Inflammatory macrophage (primary cell): ENCODE measurements at places on chromosomes 5 and 9.

DNA sequence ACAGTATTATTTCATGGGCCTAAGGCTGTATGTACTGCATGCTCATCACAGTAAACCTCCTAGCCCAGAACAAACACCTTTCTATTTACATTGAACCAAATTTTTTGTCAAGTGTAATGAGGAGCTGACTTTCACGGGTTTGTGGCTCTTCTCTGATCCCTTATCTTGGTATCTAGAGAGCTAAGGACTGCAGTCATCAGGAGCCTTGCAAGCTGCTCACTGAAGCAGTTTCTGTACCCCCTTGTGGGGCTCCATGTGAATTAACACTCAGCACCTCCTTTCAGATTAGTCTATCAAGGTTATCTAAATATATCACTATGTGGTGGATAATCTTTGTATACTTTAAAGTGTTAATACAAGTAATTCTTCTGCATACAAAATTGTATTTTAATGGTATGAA lies 108.2 kb downstream of the AUH start:
- DNase-seq, result no peak

GRCh38 chr5:161085056-161085455 lies 233.0 kb upstream of the ATP10B start:
- DNase-seq, result no peak

DNA sequence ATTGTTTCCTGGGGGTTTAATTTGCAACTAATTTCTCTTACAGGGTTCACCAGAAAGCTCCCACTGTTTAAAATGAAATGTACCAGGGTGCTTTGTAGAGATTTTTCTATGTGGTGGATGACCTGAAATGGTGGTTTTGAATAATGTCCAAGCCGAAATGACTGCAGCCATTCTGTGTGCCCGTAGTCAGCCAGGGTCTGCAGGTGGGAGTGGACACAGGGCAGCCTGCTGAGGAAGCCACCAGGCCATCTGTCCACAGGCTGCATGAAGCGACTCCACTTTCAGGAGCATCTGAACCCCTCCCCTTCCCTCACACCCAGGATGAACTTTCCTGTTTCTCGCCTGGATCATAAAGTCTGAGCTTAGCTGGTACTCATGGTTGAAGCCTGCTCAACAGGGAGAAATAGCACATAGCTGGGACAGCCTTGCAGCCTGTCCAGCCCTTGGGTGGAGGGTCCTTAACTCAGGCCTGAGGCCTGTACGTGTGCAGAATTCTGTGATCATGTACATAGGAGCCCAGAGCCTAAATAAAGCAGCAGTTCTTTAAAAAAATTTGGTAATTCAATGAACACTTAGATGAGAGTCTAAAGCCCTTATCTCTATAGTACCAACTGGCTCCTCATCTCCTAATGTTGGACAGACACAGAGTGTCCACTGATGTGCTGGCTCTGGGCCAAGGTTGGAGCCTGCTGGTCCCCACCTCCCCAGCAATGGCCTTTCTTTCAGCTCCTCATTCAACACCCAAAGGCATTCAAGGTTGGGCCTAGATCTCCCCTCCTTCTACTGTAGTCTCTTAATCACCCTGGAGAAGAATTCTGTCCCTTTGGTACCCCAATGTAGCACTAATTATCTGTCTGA lies 72.8 kb downstream of the SHB start:
- no peak for DNase-seq

DNA sequence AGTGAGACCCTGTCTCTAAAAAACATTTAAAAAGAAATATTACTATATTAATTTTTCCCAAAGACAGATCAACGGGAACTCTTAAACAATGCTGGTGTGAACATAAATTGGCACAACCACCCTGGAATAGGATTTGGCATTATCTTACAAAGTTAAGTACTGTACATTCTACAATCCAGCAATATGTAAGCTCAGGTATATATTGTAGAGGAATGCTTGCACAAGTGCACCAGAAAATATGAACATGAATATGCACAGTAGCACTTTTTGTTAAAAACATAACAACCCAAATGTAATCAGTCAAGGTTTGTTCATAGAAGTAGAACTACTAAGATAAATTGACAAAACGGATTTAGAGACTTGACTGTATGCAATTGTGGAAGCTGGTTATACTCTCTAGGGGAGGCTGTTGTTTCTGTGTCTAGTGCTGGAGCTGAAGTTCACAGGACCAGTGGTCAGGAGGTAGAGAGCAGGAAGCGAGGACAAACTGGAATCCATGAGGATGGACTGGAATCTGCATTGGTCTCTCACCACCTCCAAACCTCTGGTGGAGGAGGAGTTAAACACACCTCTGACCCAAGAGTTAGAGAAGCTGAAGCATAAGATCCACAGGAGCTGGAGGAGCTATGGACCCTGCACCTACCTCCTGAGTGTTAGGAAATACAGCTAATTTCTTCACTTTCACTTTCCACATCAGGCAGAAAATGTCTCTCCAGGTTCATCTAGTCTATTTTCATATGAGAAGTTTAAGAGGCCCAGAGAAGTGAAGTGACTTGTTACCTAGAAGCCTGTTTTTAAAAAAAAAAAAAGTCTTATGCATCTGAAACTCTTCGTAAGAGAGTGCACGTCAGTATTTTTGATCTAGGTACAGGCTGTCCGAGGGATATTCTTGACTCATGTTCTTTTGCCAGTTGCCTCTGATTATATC lies 20.3 kb upstream of the RIC1 start:
- DNase-seq, result peak; percentile 9

- no peak for DNase-seq
Measured at GRCh38 chr5:65823845-65824445, 101.9 kb downstream of the NLN start.

- no peak for DNase-seq
Measured at GRCh38 chr9:125153712-125154367, 10.5 kb upstream of the SCAI start.

DNA sequence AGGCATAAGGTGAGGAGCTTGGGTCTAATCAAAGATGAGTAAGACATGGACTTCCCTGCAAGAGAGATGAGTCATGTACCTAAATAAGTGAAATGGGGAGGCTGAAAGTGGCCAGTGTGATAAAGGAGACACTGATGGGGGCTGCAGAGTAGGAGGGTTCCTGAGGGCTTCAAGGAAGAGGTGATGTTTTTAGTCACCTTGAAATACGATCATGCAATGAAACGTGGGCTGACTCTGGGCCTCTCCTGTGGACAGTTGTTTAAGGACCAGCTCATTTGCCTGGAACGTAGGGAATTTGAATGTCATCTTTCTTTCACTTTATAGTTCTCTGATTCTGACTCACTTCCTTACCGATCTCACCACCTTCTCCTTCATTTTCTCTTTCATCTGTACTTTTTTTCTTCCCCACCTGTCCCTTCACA lies 49.6 kb upstream of the CPLX2 start:
- DNase-seq, result no peak

DNA sequence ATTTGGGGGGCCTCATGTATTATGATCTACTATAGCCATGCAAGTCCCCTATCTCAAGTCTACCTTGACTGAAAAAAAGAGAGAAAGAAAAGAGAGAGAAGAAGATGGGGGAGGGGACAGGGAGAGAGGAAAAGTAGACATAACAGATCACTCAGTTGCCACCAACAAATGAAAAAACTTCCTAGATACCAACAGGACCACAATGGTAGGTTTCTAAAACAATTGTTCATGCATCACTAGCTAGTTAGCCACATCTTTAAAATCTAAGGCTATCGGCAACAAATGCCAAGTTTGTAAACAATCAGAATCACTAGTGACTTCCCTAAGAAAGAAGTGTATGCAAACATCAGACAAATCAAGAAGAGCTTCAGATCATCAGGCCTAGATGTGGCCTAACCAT lies 328.2 kb downstream of the BNC2 start:
- DNase-seq, result no peak

- no peak for DNase-seq
Measured at GRCh38 chr9:124390794-124391658, 24.2 kb downstream of the PSMB7 start.

DNA sequence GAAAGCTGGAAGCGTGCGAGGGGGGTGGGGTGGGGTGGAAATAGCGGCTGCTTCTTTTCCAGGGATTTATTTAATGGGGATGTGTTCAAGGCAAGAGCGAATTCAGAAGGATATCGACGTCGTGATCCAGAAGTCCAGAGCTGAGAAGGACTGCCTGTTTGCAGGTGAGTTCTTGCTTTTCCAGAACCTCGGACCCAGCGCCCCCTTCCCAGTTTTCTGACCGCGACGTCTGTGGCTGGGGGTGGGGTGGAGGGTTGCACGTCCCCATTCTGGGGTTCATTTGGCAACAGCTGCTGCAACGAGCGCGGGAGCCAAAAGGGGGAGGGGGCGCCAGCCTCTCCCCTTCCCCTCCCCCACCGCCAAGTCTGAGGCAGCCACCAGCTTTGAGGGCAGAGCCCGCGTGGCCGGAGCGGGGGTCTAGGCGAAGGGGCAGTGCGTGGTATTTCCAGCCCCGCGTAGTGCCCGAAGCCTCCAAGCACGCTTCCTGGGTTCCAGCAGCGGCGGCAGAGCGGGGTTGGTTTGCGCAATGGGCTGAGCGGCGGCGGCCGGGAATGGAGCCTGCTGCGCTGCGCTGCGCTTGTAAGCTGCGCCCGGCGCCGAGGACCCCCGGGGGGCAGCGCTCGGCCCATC lies 701 bp downstream of the PARP8 start:
- peak; percentile 60 for DNase-seq

DNA sequence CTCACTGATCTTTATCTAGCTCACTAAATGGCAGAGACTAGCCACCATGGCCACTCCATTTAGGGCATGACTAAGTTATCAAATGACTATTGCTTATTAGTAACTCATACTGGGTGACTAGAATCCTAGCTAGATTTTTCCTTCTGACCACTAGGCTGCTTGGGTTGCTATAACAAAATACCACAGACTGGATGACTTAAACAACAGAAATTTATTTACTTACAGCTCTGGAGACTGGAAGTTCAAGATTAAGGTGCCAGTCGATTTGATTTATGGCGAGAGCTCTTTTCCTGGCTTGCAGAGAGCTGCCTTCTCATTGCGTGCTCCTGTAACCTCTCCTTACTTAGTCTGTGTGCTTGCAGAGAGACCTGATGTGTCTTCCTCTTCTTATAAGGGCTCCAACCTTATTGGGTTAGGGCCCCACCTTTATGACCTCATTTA lies 55.0 kb upstream of the APC start:
- no peak for DNase-seq

GRCh38 chr5:125603321-125603720 lies 819.9 kb upstream of the GRAMD2B start:
- no peak for DNase-seq

GRCh38 chr9:108150736-108151586 lies 661.4 kb upstream of the KLF4 start:
- peak; percentile 42 for DNase-seq

- no peak for DNase-seq
Measured at GRCh38 chr5:38157024-38157423, 101.3 kb upstream of the EGFLAM start.

- peak; percentile 41 for DNase-seq
Measured at GRCh38 chr9:129752900-129753729, at the start of gene PTGES. TSS of gene PTGES (minus strand) at chr9:129753042. CDS start at chr9:129753012, 30 bp downstream.

- peak; percentile 28 for DNase-seq
Measured at GRCh38 chr9:129834489-129835127, 467 bp downstream of the C9orf78 start.

GRCh38 chr5:178381921-178382695 lies 149.5 kb upstream of the PHYKPL start:
- no peak for DNase-seq

- DNase-seq, result peak; percentile 55
Measured at GRCh38 chr5:58466939-58467338, 7.1 kb upstream of the PLK2 start.
